ENCODE measurements at places on chromosomes 13 and 19.
A peak's percentile ranks its signal among the peaks of the same experiment; 100 is the strongest.

- peak; percentile 77 for DNase-seq
Measured at GRCh38 chr19:13164343-13165161, 14.3 kb downstream of the IER2 start.

DNA sequence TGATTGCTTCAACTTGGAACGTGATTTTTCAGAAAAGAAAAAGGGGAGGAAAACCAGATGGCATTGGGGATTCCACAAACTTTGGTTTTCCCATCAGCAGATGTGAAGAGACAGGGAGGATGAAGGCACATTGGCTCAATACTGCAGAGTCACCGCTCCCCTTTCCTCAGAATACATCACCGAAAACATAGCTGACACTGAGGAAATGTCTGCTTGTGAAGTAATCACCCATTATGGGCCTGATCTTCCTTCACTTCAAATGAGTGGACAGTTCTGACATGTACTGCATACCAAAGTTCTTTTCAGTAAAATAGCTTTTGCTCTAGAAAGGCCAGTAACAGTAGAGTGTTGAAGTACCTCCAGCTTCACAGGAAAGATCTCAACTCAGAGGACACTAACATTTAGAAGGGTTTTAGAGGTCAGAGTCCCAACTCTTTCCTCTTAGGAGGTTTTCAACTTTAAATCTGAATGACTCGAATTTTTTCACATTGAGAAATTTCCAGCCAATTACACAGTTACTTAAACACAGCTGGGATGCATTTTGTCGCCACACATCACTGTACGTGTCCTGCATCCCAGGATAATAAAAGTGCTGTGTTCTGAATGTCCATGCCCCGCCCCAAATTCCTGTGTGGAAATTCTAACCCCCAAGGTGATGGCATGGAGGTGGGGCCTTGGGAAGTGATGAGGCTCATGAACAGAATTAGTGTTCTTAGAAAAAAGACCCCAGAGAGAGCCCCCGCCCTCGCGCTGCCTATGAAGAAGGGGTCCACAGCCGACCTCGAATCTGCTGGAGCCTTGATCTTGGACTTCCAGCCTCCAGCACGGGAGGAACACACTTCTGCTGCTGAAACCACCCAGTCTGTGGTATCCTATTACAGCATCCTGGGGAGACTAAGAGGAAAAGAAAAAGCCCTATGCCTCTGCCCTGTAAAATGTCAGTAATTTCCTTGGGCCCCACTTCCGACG is 77.7 kb downstream of the COL4A1 start:
- DNase-seq, result no peak

GRCh38 chr19:1263188-1263587 is 5.9 kb upstream of the CIRBP start:
- no peak for DNase-seq

GRCh38 chr13:48370815-48371214 is 42.1 kb downstream of the LPAR6 start:
- DNase-seq, result no peak

DNA sequence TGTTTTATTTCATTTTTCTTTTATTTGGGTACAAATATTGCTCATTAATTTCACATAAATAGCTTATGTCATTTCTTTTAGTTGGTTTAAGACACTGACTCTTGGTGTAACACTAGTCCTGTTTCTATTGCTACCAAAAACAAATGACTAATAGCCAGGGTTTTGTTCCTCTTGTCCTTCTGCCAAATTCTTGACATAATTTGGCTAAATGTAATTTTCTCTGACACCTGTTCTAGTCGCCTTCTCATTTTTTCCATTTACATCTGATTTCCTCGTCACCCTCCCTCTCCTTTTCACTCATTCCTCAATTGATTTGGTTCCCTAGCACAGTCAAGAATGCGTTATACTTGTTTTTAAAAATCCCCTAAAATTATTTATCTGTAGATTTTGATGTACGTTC is 1718.7 kb downstream of the EFNB2 start:
- no peak for DNase-seq

- DNase-seq, result no peak
Measured at GRCh38 chr13:40996426-40997092, 22.6 kb downstream of the ELF1 start.

DNA sequence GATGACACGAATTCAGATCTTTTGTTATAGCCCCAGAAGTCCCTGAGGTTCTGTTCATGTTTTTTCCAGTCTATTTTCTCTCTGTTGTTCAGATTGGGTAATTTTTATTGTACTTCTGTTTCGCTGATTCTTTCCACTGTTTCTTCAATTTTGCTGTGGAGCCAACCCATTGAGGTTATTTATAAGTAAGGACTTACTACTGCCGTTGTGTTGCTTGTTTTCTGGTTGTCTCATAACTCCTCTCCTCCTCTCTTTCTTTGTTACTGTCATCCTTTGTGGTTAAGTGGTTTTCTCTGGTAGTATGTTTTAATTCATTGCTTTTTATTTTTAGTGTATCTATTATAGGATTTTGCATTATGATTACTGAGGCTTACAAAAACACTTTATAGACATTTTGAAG is 48.7 kb upstream of the GAS6 start:
- no peak for DNase-seq

GRCh38 chr19:18843960-18844359 is 12.2 kb downstream of the UPF1 start:
- no peak for DNase-seq

DNA sequence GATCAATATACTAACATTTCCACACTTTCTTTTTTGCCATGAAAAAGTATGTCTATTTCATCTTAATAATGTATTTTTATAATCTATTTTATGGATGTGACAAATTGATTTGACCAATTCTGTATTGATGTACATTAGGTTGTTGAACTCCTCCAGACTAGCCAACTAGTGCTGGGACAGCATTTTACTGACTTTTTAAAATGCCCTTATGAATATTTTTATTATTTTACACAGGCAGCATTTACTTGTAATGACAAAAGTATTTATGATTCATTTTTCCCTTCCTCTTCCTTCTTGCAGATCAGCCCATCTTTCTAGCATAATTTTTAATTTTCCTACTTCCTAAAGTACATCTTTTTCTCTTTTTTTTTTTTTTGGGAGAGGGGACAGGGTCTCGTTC is 918 bp upstream of the FUZ start:
- DNase-seq, result no peak

DNA sequence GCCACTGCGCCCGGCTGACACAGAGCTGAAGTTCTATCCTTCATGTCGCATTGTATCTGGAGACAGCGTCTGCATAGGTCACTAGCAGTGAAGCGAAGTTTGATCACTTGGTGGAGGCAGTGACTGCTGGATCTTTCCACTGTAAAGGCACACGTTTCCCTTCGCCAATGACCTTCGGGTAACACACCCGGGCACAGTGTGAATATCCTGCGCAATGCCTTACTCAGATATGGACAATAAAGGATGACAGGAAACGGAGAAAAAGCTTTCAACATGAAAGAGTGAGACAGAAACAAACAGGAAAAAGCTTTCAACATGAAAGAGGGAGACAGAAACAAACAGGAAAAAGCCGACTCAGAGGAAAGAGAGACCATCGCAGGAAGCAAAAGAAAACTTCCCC is 17.1 kb downstream of the ARL11 start:
- no peak for DNase-seq

DNA sequence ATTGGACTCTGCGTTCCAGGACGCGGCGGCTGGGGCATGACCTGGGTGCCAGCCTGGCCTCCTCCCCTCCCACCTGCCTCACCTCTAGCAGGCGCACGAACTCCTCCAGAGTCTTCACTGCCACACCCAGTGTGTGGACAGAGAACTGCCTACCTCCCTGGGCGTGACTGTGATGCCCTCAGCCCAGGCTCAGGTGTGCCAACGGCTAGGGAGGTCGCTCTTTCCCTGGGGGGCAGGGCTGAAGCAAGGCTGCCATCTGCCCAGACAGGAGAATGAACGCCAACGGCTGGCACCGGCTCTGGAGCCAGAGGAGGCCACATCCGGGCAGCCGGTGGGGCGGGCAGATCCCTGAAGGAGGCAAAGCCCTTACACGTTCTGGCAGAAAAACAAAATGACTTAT is 11.3 kb downstream of the NANOS3 start:
- DNase-seq, result no peak

All from COLO829 (cell line).